IPS DF 19.7 (cell line): ENCODE measurements at places on chromosomes 16 and 17.

GRCh38 chr17:10087355-10087754, 111.1 kb downstream of the GAS7 start:
- no peak for DNase-seq

GRCh38 chr17:75116737-75117136, 7.0 kb downstream of the ARMC7 start:
- DNase-seq: no peak

GRCh38 chr17:28405632-28406472, at the start of gene SLC46A1:
Gene SLC46A1 (minus strand): TSS chr17:28406212. CDS start chr17:28406114, 98 bp downstream.
- DNase-seq: no peak

DNA sequence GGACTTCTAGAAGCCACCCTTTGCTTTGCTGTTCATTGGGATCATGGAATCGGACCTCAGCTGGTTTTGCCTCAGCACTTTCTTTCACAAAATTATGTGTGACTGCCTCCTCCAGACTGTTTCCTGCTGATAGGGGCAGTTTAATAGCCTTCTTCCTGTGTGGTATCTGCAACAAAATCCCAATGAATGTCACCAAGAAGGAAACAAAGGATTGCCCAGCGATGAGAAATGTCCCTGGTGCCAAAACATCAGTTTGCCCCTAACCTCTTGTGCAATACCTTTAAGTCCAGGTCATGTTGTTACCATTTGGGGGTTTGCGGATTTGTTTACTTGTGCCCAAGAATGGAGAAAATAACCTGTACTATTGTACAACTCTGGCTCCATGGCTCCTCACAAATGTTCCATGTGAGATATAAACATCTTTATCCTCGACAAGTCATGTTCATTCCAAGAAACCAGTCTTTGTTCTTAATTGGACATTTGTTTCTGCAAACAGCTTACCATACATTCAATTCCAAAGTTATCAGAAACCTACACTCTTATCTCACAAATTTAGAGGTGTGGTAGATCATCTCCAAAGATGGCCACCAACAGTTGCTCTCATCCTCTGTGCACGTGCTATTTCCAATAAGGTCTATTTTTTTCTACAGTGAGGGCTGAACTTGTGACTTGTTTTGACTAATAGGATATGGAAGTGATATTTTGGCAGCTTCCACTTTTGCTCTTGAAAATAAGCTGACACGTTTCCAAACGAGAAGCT, 14.8 kb downstream of the TAC4 start:
- no peak for DNase-seq

DNA sequence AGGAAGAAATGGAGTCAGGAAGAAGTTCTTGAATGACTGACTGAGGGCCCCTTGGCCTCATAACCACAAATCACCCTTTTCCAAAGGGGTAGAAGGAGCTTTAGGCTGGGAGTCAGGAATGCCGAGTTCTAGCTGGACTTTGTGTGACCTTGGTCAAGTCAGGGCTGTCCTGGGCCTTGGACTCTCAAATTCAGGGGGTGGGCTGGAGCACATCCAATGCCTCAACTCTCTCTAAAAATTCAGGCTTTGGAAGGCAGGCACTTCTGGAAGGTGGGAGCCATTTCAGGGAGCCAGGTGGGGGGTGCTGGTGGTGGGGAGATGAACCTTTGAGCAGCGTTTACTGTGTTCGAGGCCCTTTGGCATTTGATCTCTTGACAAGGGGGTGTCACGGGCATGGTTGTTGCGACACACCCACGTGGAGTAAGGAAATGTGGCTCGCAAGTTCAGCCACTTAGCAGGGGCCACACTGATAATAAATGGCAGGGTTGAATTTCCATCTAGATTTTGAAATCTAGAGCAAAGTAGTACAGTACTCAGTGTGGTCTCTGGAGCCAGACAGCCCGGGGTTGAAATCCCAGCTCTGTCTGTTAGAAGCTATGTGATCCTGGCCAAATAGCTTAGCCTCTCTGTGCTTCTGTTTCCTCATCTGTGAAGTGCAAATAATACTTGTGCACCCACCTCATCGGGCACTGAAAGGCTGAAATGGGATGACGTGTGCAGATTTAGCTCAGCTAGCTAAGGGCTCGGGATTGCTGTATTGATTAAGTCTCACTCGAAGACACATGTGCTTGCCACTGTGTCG, 47.1 kb upstream of the CIBAR2 start:
- no peak for DNase-seq
